KBM-7 (cell line): ENCODE measurements at places on chromosomes 16 and 17.
A peak's percentile ranks its signal among the peaks of the same experiment; 100 is the strongest.

DNA sequence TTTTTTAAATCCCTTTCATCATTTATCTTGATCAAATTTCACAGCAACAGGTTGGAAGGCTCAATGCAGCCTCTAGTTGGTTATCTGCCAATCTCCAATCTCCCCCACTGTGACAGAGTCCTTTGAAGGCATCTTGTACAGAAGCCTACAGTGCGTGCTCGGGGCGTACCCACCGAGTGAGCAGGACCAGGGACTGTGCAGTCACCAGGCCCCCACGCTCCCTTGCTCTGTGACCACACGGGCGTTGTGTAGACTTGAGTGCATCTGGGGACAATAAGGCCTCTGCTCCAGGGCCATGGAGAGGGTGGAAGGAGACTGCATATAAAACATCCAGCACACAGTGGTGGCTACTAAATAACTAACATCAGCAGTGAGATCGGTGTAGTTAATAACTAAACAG, 63.4 kb downstream of the GTF3C1 start:
- DNase-seq = no peak

GRCh38 chr17:42680331-42680808, 1.3 kb downstream of the CCR10 start:
- peak; percentile 13 for DNase-seq

- DNase-seq = no peak
Observed at GRCh38 chr17:28366605-28367004, 1.6 kb upstream of the SEBOX start.

- DNase-seq = no peak
Observed at GRCh38 chr16:19625039-19625438, 69.5 kb downstream of the VPS35L start.

DNA sequence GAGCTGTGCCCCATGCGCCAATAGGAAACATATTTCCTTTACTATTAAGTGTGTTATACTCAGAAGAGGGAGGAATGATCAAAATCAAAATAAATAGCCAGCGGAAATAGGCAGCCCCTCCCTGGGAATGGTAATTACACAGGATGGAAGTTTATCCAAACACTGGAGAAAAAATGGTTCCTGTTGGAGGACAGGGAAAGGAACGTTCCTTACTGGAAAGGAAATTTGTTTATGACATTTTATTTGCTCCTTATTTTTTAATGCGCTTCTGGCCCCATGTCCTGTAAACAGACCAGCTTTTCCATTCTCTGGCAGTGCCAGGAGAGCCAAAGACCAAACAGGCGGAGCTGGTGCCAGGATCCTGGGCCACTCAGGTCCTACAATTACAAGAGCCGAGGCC, 273.7 kb downstream of the SOX9 start:
- no peak for DNase-seq

DNA sequence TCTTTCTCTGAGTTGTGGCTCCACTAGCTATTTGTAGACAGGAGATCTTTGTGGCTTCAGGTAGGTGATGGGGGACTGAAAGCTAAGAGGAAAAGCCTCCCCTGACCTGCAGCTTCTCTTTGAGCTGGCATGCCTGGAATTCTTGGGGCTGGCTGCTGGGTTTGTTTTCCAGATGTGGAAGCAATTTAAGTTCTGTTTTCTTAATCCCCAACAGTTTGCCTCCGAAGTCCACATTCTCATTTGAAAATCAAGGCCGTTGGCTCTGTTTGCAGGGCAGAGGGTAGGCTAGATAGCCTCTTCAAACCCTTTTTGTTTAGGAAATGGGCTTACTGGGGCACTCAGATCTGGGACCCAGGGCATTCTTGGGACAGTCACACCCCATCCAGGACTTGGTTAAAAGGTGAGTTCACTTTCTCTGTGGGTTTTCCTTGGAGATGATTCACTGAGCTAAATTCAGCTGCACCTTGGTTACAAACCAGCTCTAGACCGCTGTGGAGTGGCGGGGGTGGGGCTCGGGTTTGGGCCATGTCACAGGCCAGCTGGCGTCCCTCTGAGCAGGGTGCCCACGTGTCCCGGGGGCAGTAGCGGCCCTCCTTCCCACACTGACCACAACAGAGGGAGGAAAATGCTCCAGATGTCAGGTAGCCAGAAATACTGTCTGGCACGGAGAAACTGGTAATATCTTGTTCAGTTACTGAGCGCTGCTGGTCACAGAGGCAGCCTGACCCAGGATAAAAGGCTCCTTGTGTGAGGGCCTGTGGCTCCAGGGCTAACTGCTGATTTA, 108.5 kb downstream of the RAB11FIP4 start:
- DNase-seq = no peak

GRCh38 chr16:25176136-25176535, 40.6 kb upstream of the AQP8 start:
- no peak for DNase-seq

DNA sequence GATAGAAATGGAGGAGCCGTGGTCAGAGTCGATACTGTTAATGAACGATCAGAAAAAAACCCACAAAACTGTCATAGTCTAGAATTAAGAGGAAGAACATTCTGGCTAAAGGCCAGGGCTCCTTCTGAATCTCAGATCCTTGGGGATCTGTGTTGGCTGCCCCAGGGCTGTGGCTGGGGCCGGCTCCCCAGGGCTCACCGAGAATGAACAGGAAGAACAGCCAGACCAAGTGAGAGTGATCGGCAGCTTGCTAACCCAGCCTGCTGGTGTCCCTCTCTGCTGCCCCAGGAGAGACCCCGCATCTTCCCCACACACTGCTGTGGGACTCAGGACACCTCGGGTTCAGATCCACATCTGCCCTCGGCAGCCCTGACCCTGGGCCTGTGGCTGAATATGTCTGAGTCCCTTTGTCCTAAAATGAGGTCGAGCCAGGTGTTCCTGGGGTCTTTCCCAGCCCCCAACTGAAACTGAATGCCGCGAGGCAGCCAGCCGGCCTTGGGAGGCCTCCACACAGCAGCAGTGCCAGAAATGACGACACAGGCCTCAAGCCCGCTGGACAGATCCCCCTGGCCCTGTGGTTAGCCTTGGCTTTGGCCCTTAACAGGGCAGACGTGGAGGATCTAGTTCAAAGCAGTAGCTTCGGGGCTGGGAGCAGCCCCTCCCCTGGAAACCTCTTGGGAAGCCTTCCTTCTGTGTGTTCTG, 23.9 kb upstream of the CLEC18A start:
- no peak for DNase-seq

DNA sequence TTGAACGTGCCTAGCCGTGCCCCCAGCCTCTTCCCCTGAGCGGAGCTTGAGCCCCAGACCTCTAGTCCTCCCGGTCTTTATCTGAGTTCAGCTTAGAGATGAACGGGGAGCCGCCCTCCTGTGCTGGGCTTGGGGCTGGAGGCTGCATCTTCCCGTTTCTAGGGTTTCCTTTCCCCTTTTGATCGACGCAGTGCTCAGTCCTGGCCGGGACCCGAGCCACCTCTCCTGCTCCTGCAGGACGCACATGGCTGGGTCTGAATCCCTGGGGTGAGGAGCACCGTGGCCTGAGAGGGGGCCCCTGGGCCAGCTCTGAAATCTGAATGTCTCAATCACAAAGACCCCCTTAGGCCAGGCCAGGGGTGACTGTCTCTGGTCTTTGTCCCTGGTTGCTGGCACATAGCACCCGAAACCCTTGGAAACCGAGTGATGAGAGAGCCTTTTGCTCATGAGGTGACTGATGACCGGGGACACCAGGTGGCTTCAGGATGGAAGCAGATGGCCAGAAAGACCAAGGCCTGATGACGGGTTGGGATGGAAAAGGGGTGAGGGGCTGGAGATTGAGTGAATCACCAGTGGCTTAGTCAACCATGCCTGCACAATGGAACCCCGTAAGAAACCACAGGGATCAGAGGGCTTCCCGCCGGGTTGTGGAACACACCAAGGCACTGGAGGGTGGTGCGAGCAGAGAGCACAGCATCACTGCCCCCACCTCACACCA, 724 bp downstream of the GAA start:
- peak; percentile 48 for DNase-seq

- DNase-seq = peak; percentile 44
Observed at GRCh38 chr17:75895370-75896155, 1.2 kb downstream of the TRIM65 start.

DNA sequence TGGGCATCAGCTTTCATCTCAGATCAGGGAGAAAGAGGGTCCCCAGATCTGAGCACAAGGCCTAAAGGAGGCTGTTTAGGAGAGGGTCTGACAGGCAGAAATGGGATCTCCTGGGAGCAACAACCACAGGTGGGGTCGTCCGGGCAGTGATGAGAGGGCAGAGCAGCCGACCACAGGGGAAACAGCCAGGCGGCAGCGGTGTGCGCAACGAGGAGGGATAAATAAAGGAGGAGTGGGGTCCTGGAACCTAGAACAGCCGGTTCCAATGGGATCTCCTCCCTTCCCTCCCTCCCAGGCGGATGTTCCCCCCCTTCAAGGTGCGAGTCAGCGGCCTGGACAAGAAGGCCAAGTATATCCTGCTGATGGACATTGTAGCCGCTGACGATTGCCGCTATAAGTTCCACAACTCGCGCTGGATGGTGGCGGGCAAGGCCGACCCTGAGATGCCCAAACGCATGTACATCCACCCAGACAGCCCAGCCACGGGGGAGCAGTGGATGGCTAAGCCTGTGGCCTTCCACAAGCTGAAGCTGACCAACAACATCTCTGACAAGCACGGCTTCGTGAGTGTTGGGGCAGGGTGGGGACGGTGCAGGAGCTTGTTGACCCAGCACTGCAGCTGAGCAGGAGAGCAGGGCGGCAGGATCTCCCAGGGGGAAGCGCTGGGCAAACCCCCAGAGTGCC, 1.9 kb downstream of the TBX2 start:
- DNase-seq = no peak

DNA sequence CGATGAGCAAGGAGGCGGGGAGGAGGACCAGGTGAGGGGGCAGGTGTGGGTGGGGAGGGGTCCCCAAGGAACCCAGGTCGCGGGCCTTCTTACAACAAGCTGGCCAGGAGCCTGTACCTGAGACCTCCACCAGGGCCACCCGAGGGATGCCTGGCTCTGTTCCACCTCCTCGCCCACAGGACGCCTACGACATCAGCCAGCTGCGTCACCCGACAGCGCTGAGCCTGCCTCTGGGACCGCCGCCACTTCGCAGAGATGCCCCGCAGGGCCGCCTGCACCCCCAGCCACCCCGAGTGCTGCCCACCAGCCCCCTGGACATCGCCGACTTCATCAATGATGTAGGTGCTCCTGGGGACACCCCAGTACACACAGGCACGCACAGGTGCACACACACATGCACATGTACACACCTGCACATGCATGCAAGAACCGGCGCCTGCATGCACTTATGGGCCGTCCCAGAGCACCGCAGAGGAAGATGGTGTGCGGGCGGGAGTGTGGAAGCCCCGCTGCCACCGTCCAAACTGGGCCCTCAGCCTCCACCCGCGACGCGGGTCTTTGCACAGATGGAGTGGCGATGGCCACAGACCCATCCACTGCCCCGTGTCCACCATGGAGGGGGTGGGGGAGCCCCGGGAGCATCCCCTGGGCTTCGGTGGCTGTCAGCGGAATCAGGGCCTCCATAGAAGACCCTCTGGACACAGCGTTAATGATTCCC, 6.6 kb downstream of the SLC22A31 start:
- DNase-seq = no peak

DNA sequence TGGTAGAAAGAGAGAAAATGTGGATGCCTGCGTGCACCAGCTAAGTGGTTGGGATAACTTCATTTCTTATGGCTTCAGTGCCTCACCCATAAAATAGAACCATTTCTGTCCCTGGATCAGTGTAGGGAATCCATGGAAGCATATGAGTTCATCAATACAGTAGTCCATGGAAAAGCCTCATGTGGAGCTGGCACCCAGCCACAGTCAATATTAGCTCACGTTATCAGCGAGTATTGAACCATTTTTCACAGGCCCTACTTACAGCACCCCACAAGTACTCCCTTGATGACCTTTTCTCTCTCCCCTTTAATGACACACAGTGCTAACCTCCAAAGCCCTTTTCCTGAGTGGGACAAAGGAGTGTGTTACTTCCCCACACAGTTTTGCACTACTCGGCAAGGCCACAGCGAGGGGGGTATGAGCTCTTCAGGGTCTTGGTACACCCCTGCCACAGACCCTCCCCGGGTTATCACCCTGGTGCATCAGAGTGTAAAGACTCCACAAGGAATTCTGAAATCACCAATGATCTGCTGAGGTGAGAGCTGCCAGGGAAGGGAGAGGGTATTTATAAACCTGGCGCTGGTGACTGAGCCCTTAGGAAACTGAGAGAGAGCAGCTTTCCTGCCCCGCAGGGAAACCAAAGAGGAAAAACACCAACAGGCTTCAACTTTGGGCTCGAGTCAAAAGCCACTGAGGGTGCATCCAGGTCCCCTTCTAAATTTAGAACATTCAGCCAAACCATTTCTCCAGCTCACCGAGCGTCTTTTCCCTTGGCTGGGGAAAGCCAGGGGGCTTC, 36.9 kb downstream of the DYNLRB2 start:
- no peak for DNase-seq
